ENCODE measurements at places on chromosomes 3 and 15.

GRCh38 chr3:127033171-127033570 is 50.3 kb downstream of the PLXNA1 start:
- no peaks in the 10 kb centered on the region for H3K4me1 ChIP-seq
- H3K4me3 ChIP-seq, result no peak overlapping the region
- no peaks in the 10 kb centered on the region for H3K27me3 ChIP-seq
- H3K36me3 ChIP-seq, result peaks cover 16% of the 10 kb centered on the region
- H3K27ac ChIP-seq, result no peak overlapping the region
- no peak for DNase-seq

- H3K27me3 ChIP-seq, result no peaks in the 10 kb centered on the region
- DNase-seq, result no peak
- H3K36me3 ChIP-seq, result no peaks in the 10 kb centered on the region
- peaks cover 13% of the 10 kb centered on the region for H3K4me1 ChIP-seq
- H3K27ac ChIP-seq, result no peak overlapping the region
These were observed 29.7 kb downstream of the AMOTL2 start for GRCh38 chr3:134344560-134344959.

DNA sequence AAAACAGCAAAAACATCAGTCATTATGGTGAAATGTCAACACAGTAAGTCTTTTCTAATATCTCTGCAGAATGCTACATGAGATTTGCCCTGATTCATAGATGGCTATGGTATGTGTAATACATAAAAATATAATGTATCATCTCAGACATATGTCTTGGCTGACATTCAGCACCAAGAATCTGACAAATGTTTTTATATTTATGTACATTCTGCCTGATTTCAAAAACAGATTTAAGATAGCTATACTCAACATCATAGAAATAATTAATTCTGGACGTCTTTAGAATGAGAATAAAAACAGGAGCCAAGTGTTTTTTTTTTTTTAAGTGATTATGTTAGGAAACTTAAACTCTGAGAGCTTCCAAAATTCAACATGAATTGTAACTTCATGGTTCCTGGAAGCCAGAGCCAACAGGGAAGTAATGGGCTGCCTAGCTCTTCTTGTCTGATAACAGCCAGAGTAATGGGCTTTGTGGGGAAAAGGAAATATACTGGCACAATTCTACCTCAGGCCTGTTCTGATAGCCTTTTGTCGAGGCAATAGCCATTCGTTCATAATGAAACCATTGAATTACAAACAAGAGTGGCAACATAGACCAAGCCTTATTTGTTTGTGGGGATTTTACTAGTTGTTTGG is 184.4 kb downstream of the VGLL4 start:
- no peaks in the 10 kb centered on the region for H3K27me3 ChIP-seq
- H3K27ac ChIP-seq, result no peak overlapping the region
- no peak overlapping the region for H3K4me3 ChIP-seq
- H3K36me3 ChIP-seq, result no peaks in the 10 kb centered on the region
- DNase-seq, result no peak

- H3K27ac ChIP-seq, result no peak overlapping the region
- no peaks in the 10 kb centered on the region for H3K4me1 ChIP-seq
- no peaks in the 10 kb centered on the region for H3K36me3 ChIP-seq
These were observed 69.2 kb downstream of the RFTN1 start for GRCh38 chr3:16444344-16444743.

DNA sequence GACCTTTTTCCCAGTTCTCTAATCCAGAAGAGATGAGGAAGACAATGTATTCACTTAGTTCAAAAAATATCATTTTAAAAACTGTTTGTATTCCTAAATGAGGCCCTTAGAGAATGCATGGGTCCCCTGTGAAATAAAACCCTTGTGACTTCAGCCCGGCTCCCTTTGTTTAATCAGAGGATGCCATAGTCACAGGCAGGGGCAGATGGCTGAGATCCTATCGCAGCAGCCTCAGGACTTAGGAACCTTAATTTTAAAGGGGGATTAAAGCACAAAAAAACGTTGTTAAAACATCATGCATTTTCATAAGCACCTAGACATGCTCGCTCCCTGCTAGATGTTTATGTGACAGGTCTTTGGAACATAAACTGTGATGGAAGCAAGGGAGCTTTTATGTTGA is 176.6 kb downstream of the IL20RB start:
- no peak overlapping the region for H3K27ac ChIP-seq
- no peaks in the 10 kb centered on the region for H3K4me1 ChIP-seq
- no peaks in the 10 kb centered on the region for H3K36me3 ChIP-seq
- no peak overlapping the region for H3K4me3 ChIP-seq

- no peaks in the 10 kb centered on the region for H3K27me3 ChIP-seq
- H3K27ac ChIP-seq, result no peak overlapping the region
- H3K4me1 ChIP-seq, result no peaks in the 10 kb centered on the region
These were observed 12.5 kb downstream of the PLA2G4B start for GRCh38 chr15:41851167-41851523.

- H3K36me3 ChIP-seq, result no peaks in the 10 kb centered on the region
- H3K27ac ChIP-seq, result no peak overlapping the region
- DNase-seq, result no peak
- no peaks in the 10 kb centered on the region for H3K4me1 ChIP-seq
- no peak overlapping the region for H3K4me3 ChIP-seq
- no peaks in the 10 kb centered on the region for H3K27me3 ChIP-seq
These were observed 282.6 kb downstream of the VPS13C start for GRCh38 chr15:61777689-61778088.

DNA sequence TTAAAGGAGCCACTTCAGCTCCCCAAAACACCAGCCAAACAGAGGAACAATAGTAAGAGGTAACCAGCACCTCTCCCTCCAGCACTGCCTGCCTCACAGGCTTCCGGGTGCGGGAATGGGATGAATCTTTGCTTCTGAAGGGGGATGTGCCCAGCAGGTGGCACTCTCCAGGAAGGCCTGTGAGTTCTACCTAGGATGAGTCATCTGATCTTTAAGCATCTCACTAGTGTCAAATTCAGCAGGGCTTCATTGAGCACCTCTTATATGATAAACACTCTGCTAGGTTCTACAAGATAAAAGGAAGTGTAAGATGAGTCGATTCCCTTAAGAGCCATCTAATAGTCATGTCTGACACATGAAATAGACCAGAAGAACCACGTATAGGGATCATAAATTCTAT is 237.4 kb upstream of the UMPS start:
- no peaks in the 10 kb centered on the region for H3K36me3 ChIP-seq
- no peak overlapping the region for H3K4me3 ChIP-seq
- H3K27me3 ChIP-seq, result no peaks in the 10 kb centered on the region

DNA sequence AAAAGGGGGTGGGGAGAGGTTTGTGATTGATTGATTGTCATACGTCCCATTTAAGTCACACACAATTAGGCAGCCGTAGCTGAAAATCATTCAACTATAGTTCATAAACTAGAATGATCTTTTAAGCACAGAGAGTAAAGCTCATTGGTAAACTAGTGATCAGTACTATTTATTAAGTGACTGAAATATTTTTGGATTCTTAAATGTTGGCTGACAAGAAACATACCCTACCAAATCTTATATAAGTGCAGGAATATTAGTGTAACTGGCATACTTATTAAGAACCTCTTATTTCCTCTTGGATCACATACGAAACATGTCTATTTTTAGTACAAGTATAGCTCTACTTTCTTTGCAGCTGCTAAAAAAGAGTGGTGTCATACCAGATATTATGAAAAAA is 8.4 kb upstream of the ABHD10 start:
- H3K4me1 ChIP-seq, result no peaks in the 10 kb centered on the region
- no peaks in the 10 kb centered on the region for H3K36me3 ChIP-seq
- no peaks in the 10 kb centered on the region for H3K27me3 ChIP-seq
- DNase-seq, result no peak

DNA sequence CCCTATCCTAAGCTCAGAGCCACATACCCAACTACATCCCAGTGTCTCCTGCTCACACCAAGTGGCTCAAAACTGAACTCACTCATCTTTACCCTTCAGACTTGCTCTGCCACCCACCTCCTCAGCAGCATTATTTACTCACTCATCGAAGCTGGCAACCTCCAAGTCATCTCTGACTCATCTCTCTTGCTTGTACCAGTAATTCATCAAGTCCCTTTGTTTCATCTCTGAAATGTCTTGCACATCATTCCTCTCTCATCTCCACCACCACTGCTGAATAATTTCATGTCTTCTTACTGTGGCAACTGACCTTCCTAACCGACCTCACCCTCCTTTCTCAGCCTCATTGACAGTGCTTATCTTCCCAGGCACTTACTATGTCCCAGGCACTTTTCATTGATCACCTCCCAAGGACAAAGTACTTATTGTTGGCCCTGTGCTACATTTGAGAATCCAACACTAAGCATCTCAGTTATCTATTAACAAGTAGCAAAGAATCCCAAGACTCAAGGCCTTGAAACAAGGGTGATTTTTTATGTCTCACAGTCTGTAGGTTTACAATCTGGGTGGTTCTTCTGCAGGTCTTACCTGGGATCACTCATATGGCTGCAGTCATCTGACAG is 82.0 kb downstream of the MRPL46 start:
- H3K4me3 ChIP-seq, result no peak overlapping the region
- no peaks in the 10 kb centered on the region for H3K4me1 ChIP-seq
- no peaks in the 10 kb centered on the region for H3K36me3 ChIP-seq

GRCh38 chr15:54101664-54102270 is 123.5 kb downstream of the UNC13C start:
- DNase-seq, result no peak
- no peak overlapping the region for H3K4me3 ChIP-seq
- H3K27ac ChIP-seq, result no peak overlapping the region
- H3K4me1 ChIP-seq, result no peaks in the 10 kb centered on the region
